ENCODE measurements at places on chromosomes 2 and 18. TPM values are rescaled to one million over a fixed set of nuclear protein-coding genes. Genes with fewer than 3 reads are reported as not detected.
A peak's percentile ranks its signal among the peaks of the same experiment; 100 is the strongest.

DNA sequence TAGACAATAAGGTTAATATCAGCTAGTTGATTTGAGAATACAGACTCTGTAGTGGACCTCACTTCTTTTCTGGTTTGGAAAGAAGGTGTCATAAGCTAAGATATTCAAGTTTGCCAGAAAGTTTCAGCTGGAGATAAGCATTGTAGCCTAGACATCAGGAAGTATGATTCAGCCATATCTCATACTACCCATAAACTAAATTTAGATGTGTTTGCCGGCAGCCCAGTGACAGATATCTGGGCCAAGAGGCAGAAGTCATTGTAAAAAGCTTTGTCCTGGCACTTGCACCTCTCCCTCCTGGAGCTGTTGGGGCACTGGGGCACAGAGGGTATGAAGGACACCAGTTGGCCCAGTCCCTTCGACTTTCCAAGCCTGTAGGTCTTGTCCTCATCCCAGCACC is 128.0 kb downstream of the EPHA4 start:
- no peak for DNase-seq
- H3K4me3 ChIP-seq = no peak overlapping the region
- peaks cover 21% of the 10 kb centered on the region for H3K36me3 ChIP-seq
- H3K27ac ChIP-seq = no peak overlapping the region

DNA sequence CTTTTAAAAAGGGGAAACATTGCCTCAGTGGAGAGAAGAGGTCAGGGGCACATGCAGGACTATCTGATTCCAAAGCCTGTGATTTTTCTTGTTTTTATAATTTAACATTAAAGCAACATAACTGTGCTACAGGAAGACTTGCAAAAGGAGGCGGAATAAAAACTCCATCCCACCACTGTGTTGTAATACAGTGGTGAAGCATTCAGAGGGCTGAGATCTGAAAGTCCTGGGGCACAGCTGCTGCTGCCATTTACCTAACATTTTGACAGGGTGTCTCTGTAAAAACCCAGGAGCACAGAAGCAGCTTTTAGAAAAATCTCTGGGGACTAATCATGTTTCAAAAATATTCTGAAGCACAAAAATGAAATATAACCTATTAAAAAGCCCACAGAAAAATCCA is 97.6 kb downstream of the GRB14 start:
- no peak overlapping the region for H3K4me3 ChIP-seq
- no peak for DNase-seq
- no peak overlapping the region for H3K27ac ChIP-seq
- no peaks in the 10 kb centered on the region for H3K27me3 ChIP-seq
- no peaks in the 10 kb centered on the region for H3K4me1 ChIP-seq
- H3K36me3 ChIP-seq = no peaks in the 10 kb centered on the region

Gene OTOS
- not detected for total RNA-seq

Gene LOXHD1
- total RNA-seq = not detected

Gene CDKL4
- 0.66 TPM for total RNA-seq

Gene KATNAL2
- 1.3 TPM for total RNA-seq

- no peak overlapping the region for H3K27ac ChIP-seq
- H3K36me3 ChIP-seq = no peaks in the 10 kb centered on the region
- H3K4me1 ChIP-seq = no peaks in the 10 kb centered on the region
- no peak overlapping the region for H3K4me3 ChIP-seq
- DNase-seq = no peak
Measured at GRCh38 chr2:151191001-151191400, 70.7 kb downstream of the RBM43 start.

DNA sequence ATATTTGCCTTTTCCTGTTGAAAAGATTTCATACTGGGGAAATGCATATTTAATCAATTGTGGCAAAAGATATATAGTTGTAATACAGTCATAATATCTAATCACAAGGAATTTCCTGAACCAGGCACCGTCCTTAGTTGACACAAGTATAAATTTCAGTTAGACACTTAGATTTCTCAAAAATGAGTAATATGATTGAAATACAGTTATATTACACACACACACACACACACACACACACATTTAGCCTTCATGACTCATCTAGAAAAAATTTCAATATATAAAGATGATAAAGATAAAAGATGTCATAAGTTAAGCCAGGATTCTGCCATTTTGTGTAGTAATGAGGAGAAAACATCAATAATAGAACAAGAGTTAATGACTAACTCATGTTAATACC is 258.4 kb upstream of the ZNF804A start:
- H3K27me3 ChIP-seq = no peaks in the 10 kb centered on the region
- no peaks in the 10 kb centered on the region for H3K36me3 ChIP-seq
- no peaks in the 10 kb centered on the region for H3K4me1 ChIP-seq
- no peak overlapping the region for H3K4me3 ChIP-seq
- H3K27ac ChIP-seq = no peak overlapping the region

DNA sequence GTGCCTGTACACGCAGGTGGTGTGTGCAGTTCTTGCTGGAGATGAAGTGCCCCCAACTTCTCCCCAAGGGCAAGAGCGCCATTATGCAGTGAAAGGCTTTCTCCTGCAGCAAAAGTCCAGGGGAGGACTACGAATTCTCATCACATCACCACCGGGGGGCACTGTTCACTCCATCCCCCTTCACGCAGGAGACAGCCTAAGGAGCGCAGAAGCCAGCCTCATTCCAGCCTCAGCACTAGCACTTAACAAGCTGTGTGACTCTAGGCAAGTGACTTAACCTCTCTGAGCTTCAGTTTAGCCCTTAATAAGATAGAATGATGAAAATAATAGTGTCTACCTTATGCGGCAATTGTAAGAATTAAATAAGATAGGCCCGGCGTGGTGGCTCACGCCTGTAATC is 32.3 kb downstream of the DNMT3A start:
- H3K4me3 ChIP-seq = no peak overlapping the region
- DNase-seq = peak; percentile 69
- H3K27ac ChIP-seq = no peak overlapping the region
- H3K27me3 ChIP-seq = no peaks in the 10 kb centered on the region
- H3K36me3 ChIP-seq = peaks cover 56% of the 10 kb centered on the region
- H3K4me1 ChIP-seq = peaks cover 20% of the 10 kb centered on the region

Gene FAM124B
- 0.35 TPM for total RNA-seq

- no peaks in the 10 kb centered on the region for H3K27me3 ChIP-seq
- peak; percentile 58 for DNase-seq
- peak overlapping the region; percentile 76 for H3K4me3 ChIP-seq
- peak overlapping the region; percentile 77 for H3K27ac ChIP-seq
Measured at GRCh38 chr2:97995026-97995733, 568 bp downstream of the TMEM131 start.

DNA sequence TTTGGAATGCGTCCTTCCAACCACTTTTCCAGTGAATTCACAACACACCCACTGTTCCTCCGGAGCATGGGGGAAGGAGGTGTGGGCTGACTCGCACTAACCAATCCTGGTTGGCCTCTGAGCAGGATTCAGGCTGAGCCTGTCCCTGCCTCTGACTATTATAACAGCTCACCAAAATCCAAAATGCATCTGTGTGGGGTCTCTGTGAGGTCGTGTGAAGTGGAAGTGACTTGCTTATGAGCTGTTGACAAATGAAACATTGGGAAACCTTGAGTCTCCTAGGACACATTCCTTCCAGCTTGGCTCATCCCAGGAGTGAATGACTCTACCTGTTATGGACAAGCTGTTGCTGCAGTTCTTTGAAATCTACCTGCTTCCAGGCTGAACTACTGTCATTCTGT is 1.5 kb downstream of the CIDEA start:
- H3K27me3 ChIP-seq = peaks cover 24% of the 10 kb centered on the region
- H3K36me3 ChIP-seq = no peaks in the 10 kb centered on the region
- DNase-seq = no peak
- H3K4me1 ChIP-seq = no peaks in the 10 kb centered on the region
- H3K4me3 ChIP-seq = no peak overlapping the region

Gene ALLC
- not detected for total RNA-seq

GRCh38 chr2:85485815-85486214 is 53.2 kb upstream of the MAT2A start:
- no peak overlapping the region for H3K4me3 ChIP-seq
- no peaks in the 10 kb centered on the region for H3K4me1 ChIP-seq
- no peak for DNase-seq
- H3K27ac ChIP-seq = no peak overlapping the region

Gene NAT8
- total RNA-seq = not detected

Gene BOK
- 0.35 TPM for total RNA-seq

Gene KCNS3
- total RNA-seq = 0.22 TPM

DNA sequence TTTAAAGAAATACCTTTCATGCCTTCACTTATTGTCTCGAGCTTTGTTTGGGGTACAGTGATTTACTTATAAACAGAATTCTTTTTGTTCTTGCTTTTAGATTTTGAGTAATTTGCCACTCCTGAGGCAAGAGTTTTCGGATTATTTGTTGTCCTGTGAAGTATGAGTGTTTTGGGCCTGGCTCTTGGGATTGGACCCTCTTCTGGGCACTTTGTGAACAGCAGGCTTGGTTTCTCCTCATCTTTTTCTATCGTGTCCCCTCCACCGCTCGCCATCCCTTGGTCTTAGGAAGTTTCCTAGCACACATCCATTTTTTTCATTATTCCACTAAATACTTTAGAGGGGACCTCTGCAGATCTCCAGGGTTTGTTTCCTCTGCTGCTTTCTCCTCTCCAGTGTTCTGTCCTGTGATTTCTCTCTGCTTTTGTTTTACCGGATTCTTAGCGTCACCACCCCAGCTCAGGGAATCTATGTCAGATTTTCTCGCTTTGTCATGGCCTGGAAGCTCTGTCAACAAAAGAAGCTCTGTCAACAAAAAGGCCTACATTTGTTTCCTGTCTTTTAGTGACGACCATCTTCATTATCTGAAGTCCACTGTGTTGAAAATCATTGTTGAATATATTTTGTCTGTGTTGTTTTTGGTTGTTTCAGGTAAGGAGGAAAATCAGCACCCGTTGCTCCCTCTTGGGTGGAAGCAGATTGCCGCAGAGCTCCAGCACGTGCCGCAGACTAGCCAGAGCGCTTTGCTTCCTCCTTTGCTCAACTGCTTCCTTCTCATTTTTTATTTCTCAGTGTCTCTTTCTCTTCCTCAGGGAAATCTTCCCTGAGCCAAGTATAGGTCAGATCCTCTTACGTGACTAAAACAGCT is 27.8 kb downstream of the ANKRD62 start:
- no peaks in the 10 kb centered on the region for H3K36me3 ChIP-seq
- peaks cover 7% of the 10 kb centered on the region for H3K27me3 ChIP-seq
- no peak for DNase-seq
- H3K27ac ChIP-seq = no peak overlapping the region
- H3K4me3 ChIP-seq = no peak overlapping the region

Gene CFC1B
- total RNA-seq = not detected

DNA sequence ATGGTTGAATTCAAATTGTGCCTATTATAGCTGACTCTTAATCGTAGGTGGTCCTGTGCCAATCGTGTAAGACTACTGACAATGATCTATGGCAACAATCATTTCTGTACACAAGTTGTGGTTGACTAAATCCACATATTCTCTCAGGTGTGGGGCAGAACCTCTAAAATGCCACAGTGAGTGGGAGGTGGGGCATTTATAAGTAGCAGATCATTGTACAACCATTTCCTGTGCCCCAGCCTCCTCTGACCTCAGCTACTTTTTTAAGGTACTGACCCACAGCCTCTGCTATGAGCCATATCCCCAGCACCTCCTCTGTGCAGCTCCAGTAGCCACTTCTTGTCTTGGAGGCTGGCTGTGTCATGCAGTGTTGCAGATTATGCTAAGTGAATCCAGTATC is 48.6 kb upstream of the RAPH1 start:
- H3K4me1 ChIP-seq = no peaks in the 10 kb centered on the region
- no peaks in the 10 kb centered on the region for H3K36me3 ChIP-seq
- DNase-seq = no peak
- H3K27ac ChIP-seq = no peak overlapping the region
- no peak overlapping the region for H3K4me3 ChIP-seq
- no peaks in the 10 kb centered on the region for H3K27me3 ChIP-seq

- H3K4me3 ChIP-seq = no peak overlapping the region
- H3K36me3 ChIP-seq = no peaks in the 10 kb centered on the region
- H3K4me1 ChIP-seq = no peaks in the 10 kb centered on the region
- DNase-seq = no peak
- H3K27ac ChIP-seq = no peak overlapping the region
- H3K27me3 ChIP-seq = peaks cover 8% of the 10 kb centered on the region
Measured at GRCh38 chr2:45254025-45254424, 244.8 kb upstream of the SIX2 start.

DNA sequence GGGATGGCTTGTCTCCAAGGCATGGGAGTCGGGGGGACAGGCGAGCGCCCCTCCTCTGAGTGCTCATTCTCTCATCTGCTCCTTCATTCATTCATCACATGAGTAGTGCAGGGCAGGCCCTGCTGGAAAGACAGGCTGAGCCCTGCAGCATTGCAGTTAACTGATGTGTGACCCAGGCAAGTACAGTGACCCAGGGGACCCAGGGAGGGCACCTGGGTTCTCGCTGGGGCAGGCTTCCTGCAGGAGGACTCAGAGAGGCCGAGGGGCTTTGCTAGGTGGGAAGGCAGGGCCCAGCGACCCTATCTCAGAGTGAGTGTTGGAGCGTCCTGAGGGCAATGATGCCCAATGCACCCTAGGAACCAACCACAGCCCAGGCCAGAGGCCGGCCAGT is 30.6 kb downstream of the HJURP start:
- H3K27ac ChIP-seq = no peak overlapping the region
- H3K4me1 ChIP-seq = no peaks in the 10 kb centered on the region
- no peak for DNase-seq
- no peaks in the 10 kb centered on the region for H3K36me3 ChIP-seq

- DNase-seq = no peak
- no peaks in the 10 kb centered on the region for H3K36me3 ChIP-seq
- no peak overlapping the region for H3K4me3 ChIP-seq
Measured at GRCh38 chr2:166434491-166434890, 58.7 kb upstream of the SCN9A start.

Gene IFIH1
- 25.1 TPM for total RNA-seq

GRCh38 chr2:46461709-46462171 is 17.6 kb upstream of the TMEM247 start:
- no peak overlapping the region for H3K4me3 ChIP-seq
- no peaks in the 10 kb centered on the region for H3K4me1 ChIP-seq
- no peak overlapping the region for H3K27ac ChIP-seq
- no peak for DNase-seq
- no peaks in the 10 kb centered on the region for H3K36me3 ChIP-seq
- H3K27me3 ChIP-seq = no peaks in the 10 kb centered on the region

- no peaks in the 10 kb centered on the region for H3K4me1 ChIP-seq
- H3K36me3 ChIP-seq = no peaks in the 10 kb centered on the region
- no peak overlapping the region for H3K27ac ChIP-seq
- H3K4me3 ChIP-seq = no peak overlapping the region
Measured at GRCh38 chr18:22069916-22070315, 99.5 kb upstream of the GATA6 start.

DNA sequence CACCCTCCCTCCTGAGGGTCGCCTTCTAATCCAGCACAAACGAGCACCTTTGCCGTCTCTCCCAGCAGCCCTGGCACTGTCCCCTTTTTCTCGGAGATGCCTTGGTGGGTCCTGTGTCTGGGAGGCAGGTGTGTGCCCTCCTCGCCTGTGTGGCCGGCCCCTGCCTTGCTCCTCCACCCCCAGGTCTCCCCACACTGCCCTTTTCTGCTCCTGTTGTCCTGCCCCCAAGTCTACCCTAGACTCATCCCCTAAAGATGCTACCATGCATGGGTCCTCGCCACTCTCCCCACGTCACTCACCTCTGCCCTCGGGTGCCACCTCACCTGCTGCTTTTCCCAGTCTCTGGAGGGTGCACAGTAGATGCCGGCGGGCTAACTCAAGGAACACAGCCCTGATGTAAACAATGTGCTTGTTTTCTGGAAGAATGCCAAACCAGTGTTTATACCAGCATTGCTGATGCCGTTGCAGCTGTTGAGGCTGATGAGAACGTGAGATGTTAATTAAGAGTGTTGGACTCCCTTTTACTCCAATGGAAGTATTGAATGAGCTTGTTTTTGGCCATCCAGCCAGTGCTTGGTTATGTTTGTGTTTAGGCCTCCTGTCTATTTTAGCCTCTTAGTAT is 223.1 kb downstream of the AGAP1 start:
- H3K27me3 ChIP-seq = peaks cover 6% of the 10 kb centered on the region
- no peak overlapping the region for H3K27ac ChIP-seq
- no peak for DNase-seq

Gene SERPINB11
- total RNA-seq = not detected

Measured in T-cell (primary cell).